ENCODE measurements at places on chromosomes 11 and 22.
A peak's percentile ranks its signal among the peaks of the same experiment; 100 is the strongest.

GRCh38 chr11:47987310-47987709 lies 7.0 kb downstream of the PTPRJ start:
- no peak for DNase-seq

DNA sequence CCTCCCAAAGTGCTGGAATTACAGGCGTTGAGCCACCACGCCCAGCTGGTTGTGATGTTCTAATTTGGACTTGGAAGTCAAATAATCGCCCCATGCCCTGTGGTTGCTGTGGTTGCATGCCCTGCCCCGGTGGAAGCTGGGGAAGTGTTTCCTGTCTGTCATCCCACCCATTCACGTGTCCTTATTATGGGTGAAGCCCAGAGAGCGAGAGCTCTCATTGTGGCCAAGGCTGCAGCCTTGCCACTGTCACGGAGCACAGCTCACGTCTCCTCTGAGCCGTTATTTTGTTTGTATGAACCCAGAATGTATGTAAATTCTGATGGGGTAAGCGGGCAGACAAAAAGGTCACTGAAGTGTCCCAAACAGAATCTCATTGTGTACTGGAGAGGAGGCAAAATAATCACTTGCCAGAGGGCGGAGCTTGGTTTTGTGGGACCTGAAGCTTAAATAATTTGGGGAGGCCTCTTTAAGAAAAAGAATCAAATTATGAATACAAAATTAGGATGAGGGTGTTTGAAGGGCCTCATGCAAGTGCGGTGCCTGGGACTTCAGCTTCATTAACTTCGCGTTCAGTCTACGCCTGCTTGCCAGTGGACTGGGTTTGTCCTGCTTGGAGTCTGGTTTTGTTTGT lies 25.8 kb upstream of the TREH start:
- peak; percentile 66 for DNase-seq

DNA sequence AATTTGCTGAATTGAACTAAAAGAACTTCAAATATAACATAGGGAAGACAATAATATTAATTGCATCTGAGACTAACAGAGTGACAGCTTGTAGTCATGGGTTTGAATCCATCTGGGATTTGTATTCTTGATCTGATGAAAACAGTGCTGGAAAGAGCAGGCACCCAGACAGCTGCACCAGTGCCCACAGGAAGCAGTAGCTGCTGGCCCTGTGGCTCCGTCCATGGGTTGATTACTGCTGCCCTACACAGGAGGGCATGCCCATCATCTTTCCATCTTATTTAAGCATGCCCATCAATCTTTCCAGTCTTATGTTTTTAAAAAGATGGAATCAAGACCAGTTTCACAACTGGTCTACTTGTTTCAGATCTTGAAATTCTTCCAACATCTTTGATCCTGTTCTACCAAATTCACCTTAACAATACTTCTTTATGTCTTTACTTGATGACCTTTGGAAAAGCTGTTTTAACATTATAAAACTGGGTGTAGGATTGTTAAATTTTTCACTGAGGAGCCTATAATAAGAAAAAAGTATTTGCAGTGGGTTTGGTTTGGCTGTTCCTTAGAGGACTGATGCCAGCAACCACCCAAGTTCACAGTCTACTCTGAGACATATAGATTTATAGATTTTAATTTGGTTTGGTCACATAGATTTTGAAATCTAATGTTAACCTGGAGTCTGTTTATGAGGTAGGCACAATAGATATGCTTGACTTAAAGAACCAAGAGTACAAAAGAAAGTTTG lies 761 bp upstream of the NXPE4 start:
- DNase-seq = no peak

DNA sequence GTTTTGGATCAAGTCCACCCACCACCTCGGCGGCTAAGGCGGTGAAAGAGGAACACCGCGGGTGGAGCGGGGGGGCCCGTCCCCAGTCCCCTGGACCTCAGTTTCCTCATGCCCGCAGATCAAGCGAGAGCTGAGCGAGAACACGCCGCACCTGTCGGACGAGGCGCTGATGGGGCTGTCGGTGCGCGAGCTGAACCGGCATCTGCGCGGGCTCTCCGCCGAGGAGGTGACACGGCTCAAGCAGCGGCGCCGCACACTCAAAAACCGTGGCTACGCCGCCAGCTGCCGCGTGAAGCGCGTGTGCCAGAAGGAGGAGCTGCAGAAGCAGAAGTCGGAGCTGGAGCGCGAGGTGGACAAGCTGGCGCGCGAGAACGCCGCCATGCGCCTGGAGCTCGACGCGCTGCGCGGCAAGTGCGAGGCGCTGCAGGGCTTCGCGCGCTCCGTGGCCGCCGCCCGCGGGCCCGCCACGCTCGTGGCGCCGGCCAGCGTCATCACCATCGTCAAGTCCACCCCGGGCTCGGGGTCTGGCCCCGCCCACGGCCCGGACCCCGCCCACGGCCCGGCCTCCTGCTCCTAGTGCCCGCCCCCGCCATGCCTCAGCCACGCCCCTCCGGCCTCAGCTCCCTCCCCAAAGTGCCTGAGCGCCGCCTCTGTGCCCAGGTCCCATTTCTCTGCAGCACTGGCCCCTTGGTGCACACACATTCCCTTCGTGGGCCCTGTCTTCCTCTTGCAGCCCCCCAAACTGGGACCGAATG lies 12.7 kb downstream of the MAFF start:
- no peak for DNase-seq

DNA sequence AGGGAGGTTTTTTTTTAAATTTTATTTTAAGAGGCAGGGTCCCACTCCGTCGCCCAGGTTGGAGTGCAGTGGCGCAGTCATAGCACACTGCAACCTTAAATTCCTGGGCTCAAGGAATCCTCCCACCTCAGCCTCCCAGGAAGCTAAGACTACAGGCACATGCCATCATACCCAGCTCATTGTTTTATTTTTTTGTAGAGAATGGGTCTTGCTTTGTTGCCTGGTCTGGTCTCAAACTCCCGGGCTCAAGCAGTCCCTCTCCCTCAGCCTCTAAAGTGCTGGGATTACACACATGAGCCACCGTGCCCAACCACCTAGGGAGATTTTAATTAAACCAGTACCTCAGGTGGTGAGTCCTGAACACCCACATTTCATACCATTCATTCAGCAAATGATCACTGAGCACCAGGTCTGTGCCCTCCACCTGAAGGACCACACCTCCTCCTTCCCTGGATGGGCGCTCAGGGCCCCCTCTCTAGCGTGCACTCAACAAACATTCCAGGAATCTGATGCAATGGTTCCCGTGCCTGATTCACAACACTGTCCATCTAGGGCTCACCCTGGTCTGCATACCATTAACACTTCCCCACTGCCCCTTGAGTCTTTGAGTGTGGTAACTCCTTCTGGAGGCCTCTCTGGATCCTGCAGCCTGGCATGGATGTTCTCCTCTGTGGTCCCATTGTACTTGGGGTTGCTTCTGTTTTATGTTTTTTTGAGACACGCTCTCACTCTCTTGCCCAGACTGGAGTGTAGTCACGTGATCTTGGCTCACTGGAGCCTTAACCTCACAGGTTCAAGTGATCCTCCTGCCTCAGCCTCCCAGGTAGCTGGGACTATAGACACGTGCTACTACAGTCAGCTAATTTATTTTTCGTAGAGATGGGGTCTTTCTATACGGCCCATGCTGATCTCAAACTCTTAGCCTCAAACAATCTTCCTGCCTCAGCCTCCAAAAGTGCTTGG lies 9.6 kb upstream of the MYH9 start:
- no peak for DNase-seq

- DNase-seq = peak; percentile 56
These were observed 3.8 kb downstream of the TIMM8B start for GRCh38 chr11:112082729-112083128.

GRCh38 chr22:21100149-21101032 lies 54.6 kb downstream of the LRRC74B start:
- DNase-seq = no peak

DNA sequence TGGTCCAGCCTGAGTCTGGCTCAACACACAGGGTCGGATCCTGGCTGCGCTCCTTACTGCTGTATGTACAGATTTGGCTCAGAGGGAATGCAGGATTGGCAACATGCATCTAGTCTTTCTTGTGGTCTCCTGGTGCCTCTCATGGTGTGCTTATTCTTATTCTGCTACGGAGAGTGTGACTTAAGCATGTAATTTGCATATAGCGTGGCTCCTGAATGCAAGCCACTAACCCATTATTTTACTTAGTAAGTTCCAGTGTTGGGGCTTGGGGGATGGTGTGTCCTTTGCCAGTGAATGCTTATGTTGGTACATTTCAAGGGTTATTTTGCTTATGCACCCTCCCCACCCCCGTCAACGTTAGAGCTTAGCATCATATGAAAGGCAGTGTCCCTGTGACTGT lies 51.2 kb downstream of the PTPRJ start:
- no peak for DNase-seq

GRCh38 chr11:16780146-16780545 lies 41.7 kb downstream of the C11orf58 start:
- DNase-seq = no peak
